ENCODE measurements at places on chromosomes 12 and 14.
A peak's percentile ranks its signal among the peaks of the same experiment; 100 is the strongest.

- no peak for DNase-seq
Observed at GRCh38 chr12:51890133-51890464, 2.2 kb downstream of the ANKRD33 start.

DNA sequence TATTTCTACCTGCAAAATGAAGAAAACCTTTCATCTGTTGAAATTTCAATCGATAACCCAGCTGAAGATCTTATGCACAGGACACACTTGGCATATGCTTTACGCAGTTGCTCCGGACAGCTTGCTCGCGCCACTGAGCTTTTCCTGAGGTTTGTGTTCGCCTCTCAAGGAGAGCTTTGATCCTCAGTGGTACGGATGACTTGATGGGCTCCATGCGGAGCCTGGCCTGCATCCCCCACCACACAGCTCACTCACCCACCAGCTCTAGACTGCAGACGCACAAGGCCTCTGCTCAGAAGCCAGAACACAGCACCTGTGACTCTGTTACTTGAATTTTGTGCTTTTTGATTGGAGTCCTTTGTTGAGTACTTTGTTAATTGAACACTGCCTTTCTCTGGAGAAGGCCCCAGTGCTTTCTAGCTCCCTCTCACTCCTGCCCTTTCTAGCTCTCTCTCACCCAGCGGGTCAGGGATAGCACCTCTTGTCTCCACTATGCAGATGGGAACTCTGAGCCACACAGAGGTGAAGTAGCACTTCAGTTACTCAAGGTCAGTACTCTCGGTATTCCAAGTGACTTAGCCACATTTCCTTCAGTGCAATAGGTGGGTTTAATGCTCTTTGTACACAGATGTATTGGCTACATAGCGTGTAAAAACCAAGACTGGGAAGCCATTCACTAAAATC is 52.1 kb downstream of the TBC1D30 start:
- DNase-seq, result no peak

DNA sequence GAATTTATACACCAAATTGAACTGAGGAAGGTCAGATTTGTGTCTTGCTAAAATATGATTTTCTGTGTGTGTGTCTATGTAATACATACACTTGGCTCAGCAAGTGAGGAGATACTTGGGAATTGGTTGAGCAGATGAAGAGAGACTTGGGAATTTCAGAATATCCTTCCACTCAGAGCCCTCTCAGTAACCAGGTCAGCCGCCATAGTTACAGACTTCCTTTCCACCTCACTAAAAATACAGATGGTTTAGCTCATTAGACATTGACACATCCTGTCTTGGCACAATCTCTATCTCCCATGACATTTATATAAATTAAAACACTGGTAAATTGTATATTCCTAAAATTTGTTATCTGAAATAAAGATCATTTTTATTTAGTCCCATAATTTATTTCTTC is 15.9 kb downstream of the PIK3C2G start:
- no peak for DNase-seq

- no peak for DNase-seq
Observed at GRCh38 chr14:49879646-49880204, 13.2 kb upstream of the ARF6 start.

GRCh38 chr12:1539135-1539534 is 55.2 kb downstream of the FBXL14 start:
- DNase-seq, result no peak

- no peak for DNase-seq
Observed at GRCh38 chr12:863285-863684, 86.2 kb downstream of the RAD52 start.

- DNase-seq, result no peak
Observed at GRCh38 chr12:121061831-121062230, 22.8 kb upstream of the OASL start.

- DNase-seq, result no peak
Observed at GRCh38 chr12:42296503-42297109, 29.3 kb downstream of the ZCRB1 start.

DNA sequence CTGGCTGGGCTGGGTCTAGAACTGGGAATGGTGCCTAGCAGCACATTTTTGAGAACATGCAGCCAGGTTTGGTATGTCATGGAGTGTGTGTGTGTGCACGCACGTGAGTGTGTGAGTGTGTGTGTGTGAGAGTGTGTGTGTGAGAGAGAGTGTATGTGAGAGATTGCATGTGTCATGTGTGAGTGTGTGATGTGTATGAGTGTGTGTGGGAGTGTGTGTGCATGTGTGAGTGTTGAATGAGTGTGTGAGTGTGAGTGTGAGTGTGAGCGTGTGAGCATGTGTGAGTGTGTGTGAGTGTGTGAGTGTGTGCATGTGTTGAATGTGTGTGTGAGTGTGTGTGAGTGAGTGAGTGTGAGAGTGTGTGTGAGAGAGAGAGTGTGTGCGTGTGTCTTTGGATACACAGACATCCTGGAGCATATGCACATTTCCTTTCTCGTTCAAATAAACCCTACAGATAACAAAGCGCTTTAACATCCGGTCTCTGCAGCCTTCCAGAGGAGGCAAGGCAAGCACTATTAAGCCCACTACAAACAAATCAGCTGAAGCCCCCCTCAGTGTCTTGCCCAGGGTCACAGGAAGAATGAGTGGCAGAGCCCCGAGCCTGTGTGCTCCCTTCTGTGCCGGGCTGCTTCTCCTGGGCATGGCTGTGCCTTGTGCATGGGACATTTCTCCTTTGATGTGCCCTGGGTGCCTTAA is 108.7 kb upstream of the ETV6 start:
- DNase-seq, result no peak

- DNase-seq, result no peak
Observed at GRCh38 chr12:57837864-57838562, 8.5 kb downstream of the CTDSP2 start.

DNA sequence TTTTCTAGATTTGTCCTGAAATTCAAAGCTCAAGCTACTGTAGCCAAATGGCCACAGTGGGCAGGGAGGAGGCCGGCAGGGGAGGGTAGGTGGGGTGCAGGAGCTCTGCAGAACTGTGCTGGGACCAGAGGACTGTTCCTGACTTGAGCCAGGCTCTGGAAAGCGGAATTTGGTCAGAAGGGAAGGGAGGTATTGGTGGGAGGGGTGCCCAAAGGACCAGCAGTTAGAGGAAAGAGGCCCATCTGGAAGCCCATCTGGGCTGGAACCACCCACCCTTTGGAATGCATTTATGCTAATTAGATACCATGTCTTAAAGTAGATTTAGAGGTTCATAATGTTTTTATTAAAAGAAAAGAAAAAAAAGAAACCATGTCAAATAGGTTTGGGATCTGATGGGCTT is 24.5 kb upstream of the JPH4 start:
- DNase-seq, result no peak

GRCh38 chr12:57852200-57852599 is 5.7 kb upstream of the CTDSP2 start:
- DNase-seq, result no peak

DNA sequence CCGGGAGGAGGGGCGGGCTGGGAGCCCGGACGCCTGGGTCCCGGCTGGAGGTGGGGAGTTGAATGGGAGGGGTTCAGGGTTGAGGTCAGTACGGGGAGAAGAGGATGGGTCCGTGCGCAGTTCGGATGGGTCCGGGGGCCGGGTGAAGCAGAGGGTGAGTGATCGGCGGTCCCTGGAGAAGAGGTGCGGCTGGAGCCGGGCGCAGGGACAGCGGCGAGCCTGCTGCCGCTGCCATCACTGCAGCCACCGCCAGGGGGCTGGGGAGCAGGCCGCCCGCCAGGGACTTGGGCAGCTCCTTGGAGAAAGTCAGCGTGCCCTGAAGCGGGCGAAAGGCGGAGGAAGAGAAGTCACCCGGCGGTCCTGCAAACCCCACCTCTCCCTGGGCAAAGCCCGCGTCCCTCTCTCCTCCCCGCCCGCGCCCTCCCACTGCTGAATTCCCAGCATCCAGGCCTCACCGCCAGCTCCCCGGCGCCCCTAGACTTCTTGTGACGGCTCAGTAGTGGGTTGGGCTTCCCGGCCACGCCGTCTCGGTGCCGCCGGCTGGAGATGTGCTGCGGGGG is 6.0 kb upstream of the GPR84 start:
- no peak for DNase-seq

GRCh38 chr12:82968631-82969367 is 282.1 kb downstream of the TMTC2 start:
- no peak for DNase-seq

DNA sequence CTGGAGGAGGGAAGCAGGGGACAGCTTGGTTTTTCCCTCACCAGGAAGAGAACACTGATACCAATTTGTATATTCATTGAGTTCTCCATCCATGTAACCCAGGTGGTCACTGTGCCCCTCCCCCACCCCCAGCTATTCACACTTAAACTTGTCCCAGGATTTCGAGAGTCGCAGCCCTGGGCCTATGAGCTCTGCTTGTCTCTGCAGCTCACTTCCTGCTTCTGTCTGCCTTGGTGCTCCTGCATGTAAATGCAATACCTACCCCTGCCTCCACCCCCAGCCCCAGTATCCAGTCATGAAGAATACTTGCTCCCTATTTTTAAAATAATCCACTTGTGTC is 452.2 kb downstream of the BCL11B start:
- DNase-seq, result no peak

- no peak for DNase-seq
Observed at GRCh38 chr14:100022772-100023451, 42.3 kb upstream of the EVL start.

- peak; percentile 52 for DNase-seq
Observed at GRCh38 chr14:61444215-61444768, 122.9 kb downstream of the PRKCH start.

DNA sequence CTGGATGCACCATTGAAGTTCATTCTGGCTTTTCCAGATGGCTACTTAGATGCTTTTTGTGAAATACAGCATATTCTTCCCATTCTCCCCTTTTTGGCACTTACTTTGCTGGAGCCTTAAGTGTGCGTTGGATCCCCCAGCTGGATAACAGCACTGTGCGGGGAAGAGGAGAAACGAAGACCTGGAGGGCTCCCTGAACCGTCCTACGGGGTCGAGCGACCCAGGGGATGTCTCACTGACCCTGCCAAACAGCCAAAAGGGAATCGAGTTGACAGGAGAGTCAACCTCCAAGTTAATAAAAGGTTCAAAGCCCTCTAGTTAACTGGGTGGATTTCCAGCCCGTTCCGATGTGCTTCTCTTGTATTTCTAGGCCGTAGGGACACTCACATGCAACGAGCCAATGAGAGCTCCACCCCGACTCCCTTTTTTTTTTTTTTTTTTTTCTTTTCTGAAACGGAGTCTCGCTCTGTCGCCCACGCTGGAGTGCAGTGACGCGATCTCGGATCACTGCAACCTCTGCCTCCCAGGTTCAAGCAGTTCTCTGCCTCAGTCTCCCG is 1.0 kb upstream of the CAMKK2 start:
- DNase-seq, result peak; percentile 62

GRCh38 chr12:26275313-26276131 is 80.1 kb downstream of the SSPN start:
- no peak for DNase-seq

DNA sequence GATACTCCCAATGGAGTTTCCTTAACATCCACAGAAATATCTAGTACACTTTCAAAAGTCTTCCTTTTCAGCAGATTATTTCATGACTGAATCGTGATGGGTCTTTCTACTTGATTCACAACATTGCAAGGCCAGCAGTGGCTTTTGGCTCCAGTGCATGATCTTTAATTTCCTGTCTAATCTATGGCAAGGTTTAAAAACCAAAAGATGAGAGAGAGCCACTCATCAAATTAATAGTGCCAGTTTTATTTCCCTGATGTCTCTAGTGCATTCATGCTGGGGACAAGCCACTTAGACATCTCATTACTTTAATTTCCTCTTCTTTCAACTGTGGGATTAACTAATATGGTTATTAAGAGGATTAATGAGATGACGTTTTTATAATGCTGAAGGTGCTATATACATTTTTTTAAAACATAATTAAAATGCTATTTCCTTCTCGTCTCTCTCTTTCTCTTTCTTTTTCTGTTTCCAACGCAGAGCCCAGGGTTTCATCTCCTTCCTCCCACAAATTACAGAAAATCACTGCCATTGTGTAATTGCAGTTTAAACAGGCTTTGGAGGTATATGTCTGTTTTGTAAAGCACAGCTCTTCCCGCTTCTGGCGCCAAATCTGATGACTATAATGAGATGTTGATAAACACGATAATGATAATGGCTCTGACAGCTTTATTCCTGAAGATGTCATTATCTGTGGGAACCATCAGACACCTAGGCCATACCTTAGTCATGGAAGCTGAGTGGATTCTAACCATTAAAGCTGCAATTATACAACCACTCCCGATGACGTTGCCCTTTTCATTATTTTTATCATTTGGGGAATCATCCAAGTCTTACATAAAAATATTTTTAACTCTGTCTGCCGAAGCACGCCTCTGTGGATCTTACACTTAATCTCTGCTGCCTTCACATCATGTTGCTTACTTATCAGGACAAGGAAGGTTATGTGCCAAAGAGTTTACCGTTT is 103.1 kb upstream of the PPM1H start:
- DNase-seq, result no peak

GRCh38 chr12:130715998-130716968 is at the start of gene RIMBP2:
TSS of gene RIMBP2 (minus strand) at chr12:130716299. CDS start at chr12:130479013, 237,286 bp downstream.
- no peak for DNase-seq

DNA sequence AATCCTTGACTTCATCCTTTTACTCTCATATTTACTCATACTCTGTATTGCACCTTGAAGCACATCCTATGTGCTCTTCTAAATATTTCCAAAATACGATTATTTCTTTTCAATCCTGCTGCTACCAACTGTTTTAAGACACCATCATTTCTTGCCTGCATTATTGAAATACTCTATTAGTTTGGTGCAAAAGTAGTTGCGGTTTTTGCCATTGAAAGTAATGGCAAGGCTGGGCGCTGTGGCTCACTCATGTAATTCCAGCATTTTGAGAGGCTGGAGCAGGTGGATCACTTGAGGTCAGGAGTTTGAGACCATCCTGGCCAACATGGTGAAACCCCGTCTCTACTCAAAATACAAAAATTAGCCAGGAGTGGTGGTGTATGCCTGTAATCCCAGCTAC is 412.5 kb downstream of the KCNH5 start:
- DNase-seq, result no peak

DNA sequence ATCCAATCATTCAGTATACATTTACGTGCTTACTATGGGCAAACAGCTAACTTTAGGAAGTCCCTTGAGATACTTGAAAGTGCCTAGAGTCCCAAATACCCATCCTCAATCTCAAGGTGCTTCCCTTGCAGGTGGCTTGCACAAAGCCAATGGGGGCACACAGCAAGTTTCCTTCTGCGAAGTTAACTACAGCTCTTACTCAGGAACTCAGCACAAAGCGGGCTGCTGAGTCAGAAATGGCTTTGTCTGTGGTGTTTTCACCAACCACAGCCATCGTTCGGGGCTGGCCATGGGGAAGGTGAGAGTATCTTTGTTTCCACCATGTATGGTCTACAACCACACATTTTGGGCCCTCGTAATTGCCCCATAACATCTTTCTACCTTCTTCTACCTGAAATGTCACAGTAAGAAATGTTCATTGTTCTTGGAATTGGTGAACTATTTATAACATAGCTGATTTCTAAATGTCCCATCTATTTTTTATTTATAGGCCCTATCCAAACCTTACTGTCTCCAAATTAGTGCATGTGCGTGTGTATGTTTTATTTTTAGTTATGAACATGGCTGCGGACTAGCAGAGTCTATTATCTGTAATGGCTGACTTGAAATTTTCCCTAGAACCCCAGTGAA is 13.9 kb downstream of the MFAP5 start:
- DNase-seq, result peak; percentile 18

- no peak for DNase-seq
Observed at GRCh38 chr12:12456637-12457036, 99.8 kb downstream of the BORCS5 start.

GRCh38 chr14:74505831-74506230 is 12.3 kb downstream of the ISCA2 start:
- no peak for DNase-seq

All from stimulated activated CD4-positive, alpha-beta T cell treated with anti-CD3 and anti-CD28 coated beads, Interleukin-2, amount 100 ng/mL, for 4 hours (primary cell).